ENCODE measurements at places on chromosomes 6 and 20.

GRCh38 chr6:45417436-45417835, 39.7 kb upstream of the SUPT3H start:
- no peak for DNase-seq

- DNase-seq, result no peak
Measured at GRCh38 chr20:1810926-1811620, 84.1 kb upstream of the SIRPA start.

GRCh38 chr6:121158891-121159290, 175.4 kb downstream of the TBC1D32 start:
- no peak for DNase-seq

GRCh38 chr6:149015535-149016525, 269.0 kb downstream of the UST start:
- DNase-seq, result no peak

DNA sequence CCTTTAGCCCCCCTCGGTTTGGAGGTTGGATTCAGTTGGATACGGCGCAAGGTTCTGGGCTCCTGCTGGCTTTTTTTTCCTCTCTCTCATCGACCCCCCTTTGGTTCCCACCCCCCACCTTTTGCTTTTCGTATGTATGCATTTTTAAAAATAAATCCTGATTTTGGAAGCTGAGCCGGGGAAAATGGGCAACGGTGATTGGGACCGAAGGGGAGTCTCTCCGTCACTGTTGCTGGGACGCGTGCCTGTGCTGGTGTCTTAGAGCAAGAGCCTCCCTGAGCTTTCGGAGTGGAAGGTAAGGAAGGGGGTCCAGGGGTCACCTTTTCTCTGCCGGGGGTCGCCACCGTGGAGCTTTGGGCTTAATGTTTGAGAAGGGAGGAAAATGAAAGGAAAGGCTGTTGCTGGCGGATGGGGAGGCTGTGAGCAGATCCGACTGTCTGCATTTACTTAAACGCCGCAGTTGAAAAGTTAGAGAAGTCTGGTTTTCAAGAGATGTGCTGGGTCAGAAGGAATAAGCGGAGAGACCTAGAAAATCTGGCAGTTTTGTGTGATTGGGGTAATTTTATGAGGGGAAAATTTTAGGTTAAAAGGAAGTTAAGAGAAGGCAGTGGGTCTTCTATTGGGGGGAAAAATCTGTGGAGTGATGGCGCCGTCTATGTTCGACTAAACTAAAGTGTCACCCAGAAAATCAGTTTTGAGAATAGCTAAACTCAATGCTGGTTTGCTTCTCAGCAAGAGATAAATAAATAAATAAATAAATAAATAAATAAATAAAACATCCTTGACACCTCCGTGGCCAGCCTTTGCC, 828 bp downstream of the ADGRB3 start:
- no peak for DNase-seq

DNA sequence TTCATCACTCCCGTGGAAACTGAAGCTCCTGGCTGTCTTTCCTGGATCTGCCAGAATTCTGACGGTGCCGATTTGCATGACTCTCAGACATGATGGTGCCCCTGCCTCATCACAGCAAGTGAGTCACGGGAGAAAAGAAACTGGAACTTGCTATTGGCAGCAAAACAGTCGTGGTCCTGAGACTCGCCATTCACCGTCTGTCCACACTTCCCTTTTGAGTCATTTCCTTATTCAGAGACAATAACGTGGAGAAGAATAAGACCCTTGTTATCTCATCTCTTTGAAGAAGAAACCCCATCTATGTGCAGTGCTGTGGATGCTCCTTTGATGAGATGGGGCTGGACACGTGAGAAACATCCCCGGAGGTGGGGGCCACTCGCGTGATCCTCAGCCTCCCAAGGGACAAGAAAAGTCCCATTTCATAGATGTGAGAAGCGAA, 4.2 kb downstream of the GPR31 start:
- DNase-seq, result peak; percentile 48

DNA sequence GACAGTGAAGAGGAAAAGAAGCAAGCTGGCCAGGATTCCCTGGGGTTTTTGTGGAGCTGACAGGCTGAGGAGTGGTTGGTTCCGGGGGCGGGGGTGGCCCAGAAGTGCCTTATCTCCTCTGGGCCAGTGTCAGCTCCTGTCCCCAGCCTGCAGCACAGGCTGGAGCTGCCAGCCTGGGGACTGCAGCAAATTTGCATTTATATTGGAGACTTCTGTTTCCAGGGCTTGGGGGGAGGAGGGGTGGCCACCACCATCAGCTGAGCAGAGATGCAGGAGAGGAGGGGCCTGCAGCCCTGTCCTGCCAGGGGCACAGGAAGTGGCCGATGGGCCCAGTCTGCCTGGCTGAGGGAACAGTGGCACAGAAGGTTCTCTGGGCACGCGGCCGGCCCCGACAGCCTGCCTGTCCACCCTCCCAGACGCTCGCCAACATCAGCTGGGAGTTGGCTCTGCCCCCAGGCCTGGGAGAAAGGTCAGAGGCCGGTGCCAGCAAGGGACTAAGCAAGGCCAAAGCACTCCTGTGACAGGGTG, 24.3 kb upstream of the SCRT2 start:
- no peak for DNase-seq

GRCh38 chr6:169839029-169839481, 87.6 kb downstream of the ERMARD start:
- DNase-seq, result no peak

- no peak for DNase-seq
Measured at GRCh38 chr6:158068156-158068892, 86.7 kb downstream of the SYNJ2 start.

- no peak for DNase-seq
Measured at GRCh38 chr6:40762981-40763380, 175.8 kb upstream of the LRFN2 start.

- DNase-seq, result peak; percentile 74
Measured at GRCh38 chr20:59207742-59208357, 44.2 kb downstream of the ZNF831 start.

Measured in GM18507 (cell line).